ENCODE measurements at places on chromosomes 4 and X.
A peak's percentile ranks its signal among the peaks of the same experiment; 100 is the strongest.

- no peak for DNase-seq
Observed at GRCh38 chr4:89289312-89289711, 18.3 kb downstream of the GPRIN3 start.

GRCh38 chr4:121307445-121308327, 73.1 kb downstream of the QRFPR start:
- DNase-seq: peak; percentile 18

GRCh38 chrX:112681976-112682375, 2.2 kb upstream of the LHFPL1 start:
- no peak for DNase-seq

GRCh38 chrX:3603026-3603661, 110.3 kb downstream of the PRKX start:
- no peak for DNase-seq

DNA sequence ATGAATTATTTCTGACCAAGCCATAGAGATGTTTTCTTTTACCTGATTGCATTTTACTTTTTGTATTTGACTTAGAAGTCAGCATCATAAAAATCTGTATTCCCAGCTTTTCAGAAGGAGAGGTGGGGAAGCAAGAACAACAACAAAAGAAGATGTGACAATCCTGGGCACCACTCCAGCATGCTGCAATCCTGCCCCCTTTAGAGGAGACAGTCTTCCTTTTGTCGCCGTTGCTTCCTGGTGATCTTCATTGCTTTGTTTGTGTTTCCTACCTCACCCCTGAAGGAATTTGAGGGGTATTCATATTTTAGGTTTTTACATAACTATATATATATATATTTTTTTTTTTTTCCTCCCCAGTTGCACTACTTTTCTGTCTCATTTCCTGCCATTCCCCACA, 3.7 kb downstream of the QRFPR start:
- no peak for DNase-seq

DNA sequence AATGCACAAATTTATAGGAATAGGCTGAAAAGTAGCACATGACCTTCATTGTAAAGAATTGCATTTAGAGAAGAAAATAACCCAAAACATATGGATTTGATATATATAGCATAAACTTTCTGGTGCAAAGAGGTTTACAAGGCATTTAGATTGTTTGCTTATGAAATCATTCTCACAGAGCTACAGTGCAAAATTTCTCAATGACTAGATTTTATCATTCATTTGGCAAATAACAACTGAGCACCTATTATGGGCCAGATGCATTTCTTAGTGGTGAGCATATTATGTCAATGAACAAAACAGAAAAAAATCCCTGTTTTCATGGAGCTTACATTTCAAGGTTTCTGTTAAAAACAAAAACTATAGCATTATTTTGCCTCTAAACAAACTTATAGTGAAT, 34.1 kb upstream of the TNIP3 start:
- DNase-seq: no peak

DNA sequence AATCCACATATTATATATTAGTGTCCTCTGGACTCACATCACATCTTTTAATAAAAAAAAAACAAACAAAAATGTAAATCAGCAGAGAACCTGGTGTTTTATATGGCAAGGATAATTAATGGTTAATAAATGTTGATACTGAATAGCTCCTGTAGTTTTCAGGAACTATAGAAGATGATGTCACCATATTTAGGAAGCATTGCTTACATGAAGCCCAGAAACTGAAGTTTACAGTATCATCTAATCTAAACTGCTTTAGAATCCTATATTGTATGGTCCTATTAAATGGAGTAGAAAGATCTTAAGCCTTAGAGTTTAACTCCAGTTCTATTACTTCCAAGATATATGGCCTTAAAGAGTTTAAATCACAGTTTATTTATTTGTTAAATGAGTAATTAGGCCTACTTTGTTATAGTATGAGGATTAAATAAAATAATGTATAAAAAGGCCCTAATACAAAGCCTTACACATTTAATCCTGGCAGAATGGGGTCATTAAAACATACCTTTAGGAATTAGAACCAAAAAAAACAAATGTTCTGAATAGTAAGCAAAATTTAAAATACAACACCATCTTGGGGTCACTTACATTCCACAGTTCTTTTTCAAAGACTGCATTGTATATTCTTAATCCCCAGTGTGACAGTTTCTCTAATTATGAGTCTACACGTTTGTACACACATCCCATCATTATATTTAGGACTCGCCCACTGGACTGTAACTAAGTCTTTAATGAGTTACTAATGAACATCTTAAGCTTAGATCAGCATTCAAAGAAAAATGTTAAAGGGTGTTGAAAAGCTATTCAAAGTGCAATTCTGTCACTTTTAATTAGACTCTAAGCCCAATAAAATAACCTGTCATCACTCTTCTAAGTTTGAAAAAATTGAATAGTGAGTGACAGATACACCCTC, 305.9 kb downstream of the ADGRL3 start:
- DNase-seq: no peak

DNA sequence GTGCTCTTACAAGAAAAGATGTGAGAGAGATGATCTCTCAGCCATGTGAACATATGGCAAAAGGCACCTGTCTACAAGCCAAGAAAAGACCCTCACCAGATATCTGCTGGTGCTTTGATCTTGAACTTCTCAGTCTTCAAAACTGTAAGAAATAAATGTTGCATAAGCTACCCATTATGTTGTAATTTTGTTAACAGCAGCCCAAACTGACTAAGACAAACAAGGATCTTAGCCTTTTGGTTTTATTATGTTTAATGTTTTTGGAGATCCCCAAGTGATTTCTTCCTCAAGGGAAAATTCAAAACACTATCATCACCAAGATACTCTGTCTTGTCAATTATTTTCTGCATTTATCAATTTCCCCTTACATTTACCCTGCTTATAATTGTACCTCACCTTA, 21.8 kb upstream of the CCNI start:
- DNase-seq: no peak

- no peak for DNase-seq
Observed at GRCh38 chr4:92483341-92483740, 179.6 kb downstream of the GRID2 start.

DNA sequence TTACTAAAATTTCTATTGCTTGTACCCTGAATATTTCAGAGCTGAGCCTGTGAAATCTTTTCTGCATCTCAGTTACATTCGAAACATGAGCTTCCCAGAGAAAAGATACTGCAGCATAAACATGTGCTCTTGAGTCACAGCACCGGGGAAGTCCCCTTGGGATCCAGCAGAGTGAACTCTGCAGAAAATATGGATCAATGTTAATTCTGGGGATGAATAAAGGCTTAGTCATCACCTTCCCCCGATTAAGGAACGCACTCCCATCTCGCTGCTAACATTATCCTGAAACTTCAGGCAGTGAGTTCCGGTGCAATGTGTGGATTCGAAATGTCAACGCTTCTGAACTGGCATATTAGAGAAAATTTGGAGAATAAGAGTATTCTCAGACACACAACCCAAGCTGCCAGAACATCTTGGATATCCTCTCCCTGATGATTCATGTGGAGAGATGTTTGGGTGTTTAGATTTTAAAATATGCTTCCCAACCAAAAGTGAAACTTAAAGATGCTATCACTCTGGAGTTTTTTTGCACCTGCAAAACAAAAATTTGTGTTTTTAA, 90.8 kb downstream of the IRF2 start:
- peak; percentile 96 for DNase-seq

DNA sequence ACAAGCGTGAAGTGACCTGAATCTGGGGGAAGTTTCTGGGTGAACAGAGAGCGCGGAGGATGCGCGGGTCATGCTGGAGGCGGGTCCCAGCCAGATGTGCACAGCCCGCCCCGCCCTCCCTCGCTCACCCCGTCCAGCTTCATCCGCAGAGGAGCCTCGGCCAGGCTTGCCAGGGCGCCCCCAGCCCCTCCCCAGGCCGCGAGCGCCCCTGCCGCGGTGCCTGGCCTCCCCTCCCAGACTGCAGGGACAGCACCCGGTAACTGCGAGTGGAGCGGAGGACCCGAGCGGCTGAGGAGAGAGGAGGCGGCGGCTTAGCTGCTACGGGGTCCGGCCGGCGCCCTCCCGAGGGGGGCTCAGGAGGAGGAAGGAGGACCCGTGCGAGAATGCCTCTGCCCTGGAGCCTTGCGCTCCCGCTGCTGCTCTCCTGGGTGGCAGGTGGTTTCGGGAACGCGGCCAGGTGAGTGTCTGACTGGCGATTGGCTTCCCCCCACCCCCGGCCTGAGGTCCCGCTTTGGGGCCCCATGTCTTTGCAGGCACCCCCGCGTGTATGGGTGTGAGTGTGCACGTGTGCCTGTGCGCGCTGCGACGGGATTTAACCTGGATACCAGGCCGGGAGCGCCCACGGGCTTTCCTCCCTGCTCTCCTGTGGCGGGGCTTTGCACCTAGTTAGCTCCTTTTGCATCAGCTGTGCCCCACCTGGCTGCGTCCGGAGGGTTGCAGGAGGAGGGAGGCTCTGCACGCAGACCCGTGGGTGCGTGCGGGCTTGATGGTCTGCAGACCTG, at the start of gene EGFL6:
EGFL6 (plus strand) TSS at position 123 of the 782 bp plus-strand sequence; CDS start at position 384, 261 bp downstream.
- DNase-seq: no peak

GRCh38 chr4:176198316-176198903, 3.0 kb upstream of the SPATA4 start:
- DNase-seq: no peak

- no peak for DNase-seq
Observed at GRCh38 chr4:25449688-25450087, 72.6 kb downstream of the ANAPC4 start.

GRCh38 chr4:98377559-98377958, 116.4 kb downstream of the RAP1GDS1 start:
- DNase-seq: peak; percentile 38

GRCh38 chr4:114479595-114479994, 119.0 kb upstream of the UGT8 start:
- DNase-seq: no peak

DNA sequence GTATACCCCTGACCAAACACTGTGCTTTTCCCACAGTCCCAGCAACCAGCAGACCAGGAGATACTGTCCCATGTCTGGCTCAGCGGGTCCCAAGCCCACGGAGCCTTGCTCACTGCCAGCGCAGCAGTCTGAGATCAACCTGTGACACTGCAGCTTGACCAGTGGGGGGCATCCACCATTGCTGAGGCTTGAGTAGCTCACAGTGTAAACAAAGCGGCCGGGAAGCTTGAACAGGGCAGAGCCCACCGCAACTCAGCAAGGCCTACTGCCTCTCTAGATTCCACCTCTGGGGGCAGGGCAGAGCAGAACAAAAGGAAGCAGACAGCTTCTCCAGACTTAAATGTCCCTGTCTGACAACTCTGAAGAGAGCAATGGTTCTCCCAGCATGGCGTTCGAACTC, 58.1 kb downstream of the SLC10A6 start:
- no peak for DNase-seq

- no peak for DNase-seq
Observed at GRCh38 chr4:185276036-185276435, 66.6 kb downstream of the SNX25 start.

DNA sequence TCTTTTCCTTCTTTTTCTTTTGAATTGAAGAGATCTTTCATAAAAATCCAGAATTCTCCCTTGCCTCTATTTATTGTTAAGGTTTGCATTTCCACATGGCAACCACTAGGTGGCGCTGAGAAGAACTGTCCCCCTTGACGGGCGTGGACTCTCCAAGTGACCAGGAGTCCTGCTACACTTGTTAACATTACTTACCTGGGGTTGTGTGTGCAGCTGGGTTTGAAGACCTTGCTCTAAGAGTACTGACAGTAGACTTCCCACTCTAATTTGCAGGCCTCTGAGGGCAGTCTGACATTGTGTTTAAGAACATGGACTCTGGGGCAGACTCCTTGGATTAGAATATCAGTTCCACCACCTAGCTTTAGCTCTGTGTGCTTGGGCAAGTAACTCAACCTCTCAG, 52.8 kb downstream of the GPRIN3 start:
- peak; percentile 3 for DNase-seq

DNA sequence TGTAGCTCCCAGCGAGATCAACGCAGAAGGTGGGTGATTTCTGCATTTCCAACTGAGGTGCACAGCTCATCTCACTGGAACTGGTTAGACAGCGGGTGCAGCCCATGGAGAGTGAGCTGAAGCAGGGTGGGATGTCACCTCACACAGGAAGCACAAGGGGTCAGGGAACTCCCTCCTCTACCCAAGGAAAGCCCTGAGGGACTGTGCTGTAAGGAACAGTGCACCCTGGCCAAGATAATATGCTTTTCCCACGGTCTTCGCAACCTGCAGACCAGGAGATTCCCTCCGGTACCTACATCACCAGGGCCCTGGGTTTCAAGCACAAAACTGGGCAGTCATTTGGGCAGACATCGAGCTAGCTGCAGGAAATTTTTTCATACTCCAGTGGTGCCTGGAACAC, 216.4 kb upstream of the TET2 start:
- DNase-seq: no peak

DNA sequence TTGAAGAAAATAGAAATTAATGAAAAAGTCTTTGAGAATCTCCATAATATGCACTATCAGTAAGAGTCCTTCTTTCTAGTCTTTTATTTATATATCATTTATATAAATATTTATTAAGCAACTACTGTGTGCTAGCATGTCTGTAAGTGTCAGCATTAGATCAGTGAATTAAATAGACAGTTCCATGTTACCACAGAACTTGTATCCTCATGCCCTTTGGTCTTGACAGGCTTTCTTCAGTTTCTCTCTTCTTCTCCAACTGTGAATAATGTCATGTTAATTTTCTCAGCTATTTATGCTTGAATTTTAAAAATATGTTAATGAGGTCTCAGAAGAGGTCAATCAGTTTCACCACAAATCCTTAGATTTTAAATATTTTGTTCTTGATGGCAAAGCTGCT, 389.6 kb upstream of the TRAM1L1 start:
- DNase-seq: no peak

DNA sequence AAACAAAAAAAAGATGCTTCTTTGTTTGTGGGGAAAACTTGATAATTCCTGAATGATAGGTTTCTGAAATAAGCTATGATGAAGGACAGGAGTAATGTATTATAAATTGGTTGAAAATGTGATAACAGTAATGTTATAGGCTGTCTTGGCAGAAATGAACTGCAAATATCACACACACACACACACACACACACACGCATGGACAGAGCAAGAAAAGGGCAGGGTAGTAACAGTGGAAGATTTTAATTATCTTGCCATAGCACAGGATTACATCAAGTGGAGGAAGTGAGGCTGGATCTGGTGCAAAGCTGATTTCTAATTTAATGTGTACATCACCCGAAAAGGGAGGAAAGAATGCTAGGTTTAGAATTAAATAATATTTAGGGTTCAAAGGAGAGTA, 97.5 kb upstream of the CXXC4 start:
- no peak for DNase-seq

- DNase-seq: peak; percentile 10
Observed at GRCh38 chrX:109384699-109385098, 97.2 kb downstream of the GUCY2F start.
